Epithelial cell of proximal tubule (primary cell): ENCODE measurements at places on chromosomes 12 and 14. TPM values are rescaled to one million over a fixed set of nuclear protein-coding genes. Genes with fewer than 3 reads are reported as not detected.

DNA sequence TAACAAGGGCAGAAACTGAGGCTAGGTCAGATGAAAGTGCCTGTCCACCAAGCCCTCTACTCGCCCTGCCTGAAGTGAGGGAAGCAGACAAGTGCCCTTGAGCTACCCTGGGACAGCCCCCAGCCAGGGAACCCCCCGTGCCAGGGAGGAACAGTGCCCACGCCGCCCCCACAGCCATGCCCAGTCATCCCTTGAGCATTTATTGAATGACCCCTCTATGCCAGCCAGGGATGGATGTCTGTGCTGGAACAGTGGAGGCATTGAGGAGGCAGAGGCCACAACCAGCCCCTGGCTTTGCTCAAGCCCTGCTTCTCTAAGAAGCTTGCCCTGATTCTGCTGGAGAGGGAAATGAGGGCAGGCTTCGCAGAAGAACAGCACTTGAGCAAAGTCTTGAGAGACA is 3.7 kb upstream of the AQP6 start:
- no peak for DNase-seq

GRCh38 chr14:29810682-29811081 is 117.0 kb downstream of the PRKD1 start:
- no peak for DNase-seq

GRCh38 chr12:29333178-29333577 is 47.8 kb downstream of the ERGIC2 start:
- DNase-seq, result no peak

Gene KRT77
- total RNA-seq, result not detected in 2 replicates
